ENCODE measurements at places on chromosomes 3 and 15.
A peak's percentile ranks its signal among the peaks of the same experiment; 100 is the strongest.

DNA sequence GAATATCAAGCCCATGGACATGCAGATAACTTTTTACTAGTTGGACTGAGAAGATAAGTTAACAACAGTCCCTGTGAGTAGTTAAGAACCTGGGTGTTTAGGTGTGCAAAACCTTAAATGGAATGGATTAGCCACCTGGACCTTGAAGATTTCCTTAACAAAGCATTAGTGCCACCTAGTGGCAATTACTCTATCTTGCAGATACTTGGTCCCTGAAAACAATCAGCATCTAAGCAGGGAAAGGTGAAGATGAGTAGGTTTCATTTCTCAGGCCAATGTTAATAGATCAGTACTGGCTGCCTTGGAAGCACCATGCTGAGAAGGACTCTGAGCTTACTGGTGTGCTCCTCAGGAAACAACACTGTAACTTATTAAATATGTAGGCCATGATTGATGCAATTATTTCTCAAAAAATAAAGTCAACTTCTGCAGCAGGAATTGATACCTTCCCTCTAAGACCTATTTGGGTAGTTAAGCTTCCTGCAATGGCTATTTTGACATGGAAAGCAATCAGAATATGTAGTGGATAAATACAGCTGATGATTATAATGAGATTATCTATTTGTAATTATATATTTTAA is 329.4 kb downstream of the TBC1D5 start:
- no peak for DNase-seq

DNA sequence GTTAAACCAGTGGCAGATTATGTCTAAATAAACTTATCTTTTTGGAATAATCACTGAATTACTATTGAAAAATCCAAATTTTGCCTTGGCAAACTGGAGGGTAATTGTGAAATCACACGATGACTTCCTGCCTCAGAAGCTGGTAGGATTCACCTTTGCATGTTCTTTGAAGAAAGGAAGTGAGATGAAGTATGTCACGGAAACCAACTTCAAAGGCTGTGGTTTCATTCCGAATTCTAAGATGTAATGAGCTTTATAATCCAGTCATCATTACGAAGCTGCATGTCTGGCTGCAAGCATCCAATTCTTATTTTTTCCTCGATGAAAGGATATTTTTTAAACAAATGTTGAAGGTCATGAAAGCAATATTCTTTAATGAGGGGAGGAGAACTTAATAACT is 15.0 kb upstream of the ZBED2 start:
- peak; percentile 40 for DNase-seq

GRCh38 chr3:8942746-8943488 is 20.4 kb downstream of the RAD18 start:
- no peak for DNase-seq

DNA sequence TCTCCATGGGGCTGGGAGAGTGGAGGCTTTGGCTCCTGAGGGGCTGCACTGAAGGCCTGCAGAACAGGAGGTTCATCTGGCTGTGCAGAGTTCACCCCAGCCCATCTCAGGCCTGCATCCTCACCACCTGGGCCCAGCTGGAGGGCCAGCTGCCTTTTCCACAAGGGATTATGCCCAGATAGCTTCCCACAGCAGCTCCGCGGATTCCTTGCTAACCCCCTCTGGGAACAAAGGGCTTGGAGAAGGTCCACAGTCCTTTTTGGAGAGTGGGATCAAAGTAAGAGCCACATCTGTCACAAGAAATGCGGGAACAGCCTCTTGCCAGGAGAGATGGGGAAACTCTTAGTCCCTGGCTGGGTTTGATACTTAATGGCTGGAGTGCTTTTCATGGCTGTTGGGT is 164.7 kb upstream of the RGMA start:
- DNase-seq, result no peak

GRCh38 chr3:42214064-42214463 is 51.9 kb downstream of the CCK start:
- DNase-seq, result peak; percentile 12

Data from stimulated activated CD4-positive, alpha-beta T cell treated with anti-CD3 and anti-CD28 coated beads, Interleukin-4, amount 100 ng/mL, for 4 hours (primary cell).